ENCODE measurements at places on chromosomes 13 and 19. TPM values are rescaled to one million over a fixed set of nuclear protein-coding genes. Genes with fewer than 3 reads are reported as not detected.

ALG11 gene
- 22.7 TPM for total RNA-seq

KCNRG gene
- total RNA-seq = not detected

PRR12 gene
- 15.5 TPM for total RNA-seq

CPAMD8 gene
- total RNA-seq = 13.7 TPM

CBARP gene
- 0.96 TPM for total RNA-seq

PEG3 gene
- 10.0 TPM for total RNA-seq

- DNase-seq = no peak
Measured at GRCh38 chr13:108711386-108711785, 82.0 kb downstream of the MYO16 start.

- DNase-seq = peak; percentile 78
Measured at GRCh38 chr13:110546926-110547325, 14.6 kb downstream of the RAB20 start.

- no peak for DNase-seq
Measured at GRCh38 chr13:68234274-68234673, 1004.1 kb upstream of the PCDH9 start.

- DNase-seq = peak; percentile 64
Measured at GRCh38 chr19:30227661-30228112, 144.5 kb upstream of the ZNF536 start.

- DNase-seq = peak; percentile 67
Measured at GRCh38 chr19:14114854-14115253, 2.7 kb downstream of the PRKACA start.

DNA sequence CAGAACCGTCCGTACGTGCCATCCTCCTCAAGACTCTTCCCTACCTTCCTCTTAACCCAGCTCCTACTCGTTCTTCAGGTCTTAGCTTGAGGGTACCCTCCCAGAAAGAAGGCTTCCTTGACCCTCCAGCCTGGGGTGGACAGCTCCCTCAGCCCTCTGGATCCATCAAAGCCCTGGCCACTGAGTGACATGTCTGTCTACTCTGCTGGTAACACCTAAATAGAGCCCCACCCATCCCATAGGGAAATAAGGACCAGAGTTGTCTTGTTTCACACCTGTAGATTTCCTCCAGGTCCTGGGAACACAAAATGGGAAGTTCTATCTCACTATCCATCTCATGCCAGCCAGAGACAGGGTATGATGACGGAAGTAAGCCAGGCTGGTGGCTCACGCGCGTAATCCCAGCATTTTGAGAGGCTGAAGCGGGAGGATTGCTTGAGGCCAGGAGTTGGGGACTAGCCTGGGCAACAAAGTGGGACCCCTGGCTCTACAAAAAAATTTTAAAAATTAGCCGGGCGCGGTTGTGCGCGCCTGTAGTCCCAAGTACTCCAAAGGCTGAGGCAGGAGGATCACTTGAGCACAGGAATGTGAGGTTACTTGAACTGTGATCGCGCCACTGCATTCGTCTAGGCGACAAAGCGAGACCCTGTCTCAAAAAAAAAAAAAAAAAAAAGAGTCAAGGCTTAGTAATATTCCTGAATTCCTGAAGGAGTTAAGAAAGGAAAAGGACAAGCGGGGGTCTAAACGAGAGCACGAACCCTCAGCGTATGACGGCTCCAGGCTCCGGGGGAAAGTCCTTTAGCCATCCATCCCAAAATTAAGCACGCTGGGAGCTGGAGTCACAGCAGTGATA is 566 bp upstream of the CCDC97 start:
- no peak for DNase-seq

- no peak for DNase-seq
Measured at GRCh38 chr13:75744127-75744526, 108.0 kb downstream of the LMO7 start.

GRCh38 chr13:58806401-58806800 is 1174.9 kb downstream of the PCDH17 start:
- no peak for DNase-seq

- no peak for DNase-seq
Measured at GRCh38 chr13:110272651-110273050, 34.3 kb downstream of the COL4A1 start.

- no peak for DNase-seq
Measured at GRCh38 chr19:10535613-10536012, 8.1 kb upstream of the ATG4D start.
